Activated naive CD8-positive, alpha-beta T cell treated with anti-CD3 and anti-CD28 coated beads, Interleukin-2, amount 50 U/mL, for 16 hours (primary cell): ENCODE measurements at places on chromosomes 13 and 19.

DNA sequence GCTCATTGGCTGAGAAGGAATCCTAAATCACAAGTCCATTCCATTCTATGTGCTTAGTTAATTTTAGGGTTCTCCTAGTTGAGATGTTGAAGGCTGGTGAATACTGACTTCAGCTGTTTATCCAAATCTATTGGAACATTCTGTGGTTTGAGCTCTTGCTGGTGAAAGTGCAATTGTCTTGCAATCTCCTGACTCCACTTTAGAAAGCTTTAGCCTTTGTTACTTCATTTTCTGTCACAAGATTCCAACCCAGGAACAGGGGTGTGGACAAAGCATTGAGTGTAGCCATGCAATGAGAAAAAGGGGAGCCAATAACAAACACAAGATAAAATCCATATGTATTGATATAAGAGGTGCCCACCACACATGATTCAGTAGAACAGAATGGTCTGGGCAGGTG, 15.0 kb downstream of the CEACAM21 start:
- no peak for DNase-seq

DNA sequence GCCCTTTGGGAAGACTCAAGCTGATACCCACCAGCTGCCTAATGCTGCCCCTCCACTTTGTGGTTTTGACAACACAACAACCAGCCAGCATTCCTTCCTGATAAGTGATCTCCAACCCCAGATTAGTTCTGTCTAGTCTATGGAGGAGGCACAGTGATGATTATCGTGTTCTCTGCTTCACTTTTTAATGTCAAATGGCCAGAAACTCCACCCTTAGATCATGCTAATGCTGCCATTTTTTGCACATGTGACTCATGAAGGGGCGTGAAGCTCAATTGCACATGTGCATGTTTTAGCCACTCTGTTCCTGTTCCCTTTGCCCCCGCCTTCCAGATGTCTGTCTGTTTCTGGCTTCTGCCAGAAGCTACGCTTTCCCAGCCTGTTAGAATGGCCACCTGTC, 199.8 kb downstream of the COG6 start:
- no peak for DNase-seq

GRCh38 chr19:40806423-40807146, 7.6 kb downstream of the EGLN2 start:
- DNase-seq: peak; percentile 58

GRCh38 chr13:19586904-19587634, 25.7 kb upstream of the TPTE2 start:
- DNase-seq: peak; percentile 55

GRCh38 chr13:109381546-109382180, 404.7 kb downstream of the IRS2 start:
- no peak for DNase-seq

- no peak for DNase-seq
These were observed 16.1 kb downstream of the ZNF446 start for GRCh38 chr19:58492265-58492664.

DNA sequence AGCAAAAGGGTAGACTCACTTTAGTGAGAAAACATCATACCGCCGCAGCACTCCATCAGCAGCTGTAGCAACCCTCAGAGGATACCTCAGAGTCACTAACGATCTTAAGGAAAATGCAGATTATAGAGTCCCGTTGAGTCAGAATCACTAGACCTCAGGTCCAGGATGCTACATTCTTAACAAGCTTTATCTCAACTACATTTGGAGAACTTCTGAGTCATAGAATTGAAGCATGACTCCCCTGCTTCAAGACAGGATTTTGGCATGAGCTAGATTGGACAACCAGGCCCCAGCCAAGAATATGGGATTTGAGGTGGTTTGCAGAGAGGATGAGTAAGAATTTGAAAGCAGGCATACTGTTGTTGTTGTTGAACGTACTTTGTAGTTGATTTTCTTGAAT, 118.9 kb upstream of the UBL3 start:
- DNase-seq: no peak

- no peak for DNase-seq
These were observed 26.8 kb downstream of the CERS1 start for GRCh38 chr19:18869023-18869618.

GRCh38 chr13:79742923-79743322, 262.0 kb downstream of the NDFIP2 start:
- DNase-seq: no peak

GRCh38 chr19:52343548-52343947, 7.5 kb downstream of the ZNF610 start:
- DNase-seq: no peak

GRCh38 chr19:29812080-29812880, 489 bp downstream of the CCNE1 start:
- no peak for DNase-seq

DNA sequence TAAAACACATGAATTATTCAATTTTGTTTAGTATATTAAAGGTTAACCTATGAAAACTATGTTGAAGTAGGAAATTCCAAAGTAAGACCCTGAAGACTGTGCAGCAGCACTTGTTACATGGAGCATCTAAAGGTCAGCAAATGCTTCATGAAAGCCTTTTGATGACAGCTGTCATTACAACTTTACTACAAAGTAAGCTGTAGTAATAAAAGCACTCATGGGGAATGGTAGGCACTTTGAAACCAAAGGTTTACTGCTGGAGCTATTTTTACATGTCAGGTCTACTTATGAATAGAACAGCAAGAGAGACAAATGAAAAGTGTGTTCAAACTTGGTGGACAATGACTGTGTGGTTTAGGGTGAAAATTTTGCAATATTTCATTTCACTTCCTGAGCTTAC, 672.5 kb upstream of the PCDH20 start:
- no peak for DNase-seq

DNA sequence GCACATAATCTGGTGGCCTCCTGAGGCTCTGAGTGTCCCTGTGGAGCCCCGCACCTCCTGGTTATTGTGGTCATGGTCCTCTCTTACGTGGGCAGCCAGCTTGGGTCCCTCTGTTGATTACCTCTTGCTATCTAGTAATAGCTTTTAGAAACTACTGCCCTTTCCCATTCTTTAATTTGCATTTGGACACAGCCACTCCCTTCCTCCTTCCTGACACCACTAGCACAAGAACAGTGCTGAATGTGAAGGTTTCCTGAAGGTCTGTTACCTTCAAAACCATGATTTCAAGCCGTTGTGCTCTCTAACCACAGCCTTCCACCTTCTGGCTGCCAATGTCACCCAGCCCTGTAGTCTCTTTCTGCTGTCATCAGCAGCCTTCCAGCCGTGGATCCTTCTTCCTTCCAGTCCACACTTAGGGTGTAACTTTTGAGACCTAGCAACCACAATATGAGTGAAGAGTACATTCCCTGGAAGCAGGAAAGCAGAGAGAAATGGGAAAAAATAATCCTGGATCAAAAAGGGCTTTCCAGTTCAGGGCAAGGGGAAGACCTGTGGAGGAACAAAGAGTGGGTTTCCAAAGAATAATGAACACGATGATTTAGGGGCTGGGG, 130.9 kb downstream of the FRY start:
- DNase-seq: no peak

DNA sequence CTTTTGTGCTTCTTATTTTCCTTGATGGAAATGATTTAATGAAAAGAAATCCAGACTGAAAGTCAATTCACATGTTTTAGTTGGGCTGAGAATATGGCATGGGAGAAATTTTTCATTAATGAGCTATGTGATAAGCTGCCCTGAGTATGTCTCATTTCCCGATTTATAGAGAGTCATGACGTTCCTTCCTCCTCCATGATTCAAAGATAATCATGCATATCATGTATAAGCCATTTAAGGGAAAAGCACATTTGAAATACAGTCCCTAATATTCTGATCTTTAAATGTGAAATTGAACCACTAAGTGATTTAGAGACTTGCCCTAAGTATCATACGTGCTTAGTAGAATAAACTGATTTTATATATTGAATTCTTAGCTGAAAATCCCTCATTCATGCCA, 840.9 kb downstream of the PCDH17 start:
- DNase-seq: no peak

DNA sequence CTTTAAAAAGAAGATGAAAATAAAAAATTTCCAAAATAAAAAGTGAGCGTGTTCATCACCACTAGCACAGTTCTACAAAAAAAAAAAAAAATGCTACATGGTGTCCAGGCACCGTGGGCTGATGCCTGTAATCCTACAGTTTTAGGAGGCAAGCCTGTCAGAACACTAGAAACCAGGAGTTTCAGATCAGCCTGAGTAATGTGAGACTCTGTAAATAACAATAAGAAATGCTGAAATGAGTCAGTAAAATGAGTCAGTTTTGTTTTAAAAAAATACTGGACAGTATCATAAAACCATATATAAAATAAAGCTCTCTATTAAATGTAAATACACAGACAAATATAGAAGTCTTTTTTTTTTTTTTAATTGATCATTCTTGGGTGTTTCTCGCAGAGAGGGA, 30.0 kb downstream of the ZNF91 start:
- DNase-seq: no peak

DNA sequence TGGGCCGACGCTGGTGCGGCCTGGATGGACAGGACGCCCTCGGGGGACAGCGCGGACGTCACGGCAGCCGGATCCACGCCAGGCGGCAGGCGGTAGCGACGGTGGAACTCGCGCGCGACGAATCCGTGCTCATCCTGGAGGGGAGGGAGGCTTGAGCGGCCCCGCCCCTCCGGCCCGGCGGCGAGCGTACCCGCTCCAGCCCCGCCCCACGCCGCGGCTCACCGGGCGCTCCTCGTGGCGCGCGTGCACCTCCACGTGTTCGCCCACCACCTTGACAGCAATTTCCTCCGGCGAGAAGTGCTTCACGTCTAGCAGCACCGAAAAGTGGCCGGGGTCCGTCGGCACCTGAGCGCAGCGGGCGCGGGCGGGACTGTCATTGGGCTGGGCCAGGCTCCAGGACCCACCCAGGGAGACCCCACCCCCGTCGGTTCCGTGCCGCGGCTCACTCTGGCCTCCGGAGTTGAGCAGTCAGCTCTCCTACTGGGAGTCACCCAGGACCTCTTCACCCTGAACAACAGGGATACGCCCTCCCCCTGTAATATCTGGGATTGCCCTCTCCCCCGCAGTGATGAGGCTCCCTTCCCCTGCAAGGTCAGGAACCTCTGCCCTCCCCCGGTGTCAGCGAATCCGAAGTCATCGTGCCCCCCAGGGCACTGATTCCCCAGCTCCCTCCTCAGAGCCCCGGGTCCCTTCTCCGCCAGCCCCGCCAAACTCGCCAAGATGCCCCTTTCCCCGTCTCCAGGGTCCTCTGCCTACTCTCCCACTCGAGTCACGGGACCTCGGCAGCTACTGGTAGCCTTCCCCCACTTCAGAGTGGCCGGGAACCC, 1.1 kb downstream of the HSPB6 start:
- DNase-seq: peak; percentile 35

- no peak for DNase-seq
These were observed 25.1 kb upstream of the CD70 start for GRCh38 chr19:6616011-6616410.

GRCh38 chr19:47492571-47493377, 8.8 kb upstream of the KPTN start:
- no peak for DNase-seq

DNA sequence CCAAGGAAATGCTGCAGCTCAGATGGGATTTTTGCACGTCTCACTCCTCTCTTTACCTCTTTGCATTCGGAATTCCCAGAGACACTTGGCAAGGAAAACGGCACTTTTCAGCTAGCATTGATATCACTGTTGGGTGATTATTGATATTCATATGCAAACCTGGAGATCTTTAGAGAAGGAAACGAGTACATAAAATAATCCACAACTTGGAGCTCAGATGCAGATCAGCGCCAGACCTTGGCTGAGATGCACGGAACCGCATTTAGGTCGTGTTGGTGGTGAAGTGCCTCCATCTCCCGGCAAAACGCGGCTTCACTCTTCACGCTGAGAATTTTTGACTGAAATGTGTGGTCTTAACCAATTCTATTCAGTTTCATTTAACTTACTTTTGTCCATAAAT, 77.2 kb upstream of the ARHGEF7 start:
- no peak for DNase-seq

GRCh38 chr13:50831512-50831911, 12.0 kb downstream of the DLEU7 start:
- DNase-seq: no peak

DNA sequence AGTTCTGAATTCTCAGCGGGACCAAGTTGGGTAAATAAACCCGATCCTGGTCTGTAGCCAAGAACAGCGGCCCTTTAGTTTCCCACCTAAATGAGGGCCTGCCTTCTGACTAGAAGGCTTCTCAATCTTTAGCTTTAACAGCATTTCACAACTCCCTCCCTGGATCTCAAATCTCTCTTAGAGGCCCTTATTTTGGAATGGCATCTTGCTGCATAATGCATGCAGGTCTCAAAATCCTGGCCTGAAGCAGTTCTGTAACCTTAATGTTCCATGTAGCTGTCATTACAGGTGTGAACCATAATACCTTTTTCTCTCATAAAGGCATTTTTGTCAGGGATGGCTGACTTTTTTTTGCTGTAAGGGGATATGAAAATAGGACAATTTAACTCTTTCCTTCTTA, 29.5 kb downstream of the ZNF90 start:
- no peak for DNase-seq

GRCh38 chr13:113179374-113180230, 21.2 kb downstream of the PROZ start:
- DNase-seq: no peak

GRCh38 chr19:3145909-3146676, 10.3 kb downstream of the GNA15 start:
- DNase-seq: no peak
